ENCODE measurements at places on chromosomes 6 and 20.

- DNase-seq = no peak
These were observed 850 bp upstream of the HECA start for GRCh38 chr6:139134064-139134395.

- no peak for DNase-seq
These were observed 88.2 kb upstream of the FAM83B start for GRCh38 chr6:54758340-54758739.

- no peak for DNase-seq
These were observed 26.0 kb upstream of the SLC22A2 start for GRCh38 chr6:160284575-160284974.

GRCh38 chr6:20893412-20893811 lies 359.2 kb downstream of the CDKAL1 start:
- DNase-seq = no peak

GRCh38 chr20:13941031-13941430 lies 49.4 kb downstream of the SEL1L2 start:
- DNase-seq = no peak

- DNase-seq = no peak
These were observed 163.3 kb downstream of the ARHGAP18 start for GRCh38 chr6:129546702-129547101.

DNA sequence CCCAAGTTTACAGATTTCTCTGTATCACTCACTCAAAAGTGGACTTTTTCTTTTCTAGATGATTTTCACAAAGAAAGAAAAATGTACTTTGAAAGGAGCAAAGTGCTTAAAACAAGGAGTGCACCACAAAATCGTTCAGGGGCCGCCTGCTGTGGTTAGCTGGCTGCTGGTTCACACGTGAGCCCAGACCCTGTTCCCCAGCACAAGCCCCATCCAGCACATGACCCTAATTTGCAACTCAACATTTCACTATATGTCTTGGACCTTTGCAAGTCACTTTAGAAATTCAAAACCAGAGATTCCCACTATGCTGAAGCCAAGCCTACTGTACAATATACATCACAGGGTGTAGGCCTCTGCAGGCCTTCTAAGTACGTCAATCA lies 95.5 kb upstream of the NHSL1 start:
- no peak for DNase-seq

- no peak for DNase-seq
These were observed 301.1 kb downstream of the EYA4 start for GRCh38 chr6:133542056-133542821.

GRCh38 chr6:55397986-55398385 lies 70.7 kb downstream of the GFRAL start:
- no peak for DNase-seq

DNA sequence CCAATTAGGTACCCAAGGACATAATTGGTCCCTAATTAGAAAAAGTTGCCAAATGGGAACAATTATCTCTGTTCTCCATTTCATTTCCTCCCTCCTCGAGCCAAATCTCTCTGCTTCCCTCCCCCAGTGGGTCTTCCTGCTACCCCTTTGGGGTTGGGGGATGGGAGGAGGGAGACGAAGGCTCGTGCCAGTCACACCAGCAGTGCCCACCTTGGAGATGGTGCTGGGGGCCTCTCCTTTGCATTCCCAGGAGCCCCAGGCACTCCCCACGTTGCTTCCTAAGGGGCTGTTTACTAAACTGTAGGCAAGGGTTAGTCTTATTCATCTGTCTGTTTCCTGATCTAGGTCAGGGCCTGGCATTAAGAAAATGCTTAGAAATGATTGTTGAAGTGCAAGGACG lies 33.1 kb downstream of the MDFI start:
- DNase-seq = no peak

DNA sequence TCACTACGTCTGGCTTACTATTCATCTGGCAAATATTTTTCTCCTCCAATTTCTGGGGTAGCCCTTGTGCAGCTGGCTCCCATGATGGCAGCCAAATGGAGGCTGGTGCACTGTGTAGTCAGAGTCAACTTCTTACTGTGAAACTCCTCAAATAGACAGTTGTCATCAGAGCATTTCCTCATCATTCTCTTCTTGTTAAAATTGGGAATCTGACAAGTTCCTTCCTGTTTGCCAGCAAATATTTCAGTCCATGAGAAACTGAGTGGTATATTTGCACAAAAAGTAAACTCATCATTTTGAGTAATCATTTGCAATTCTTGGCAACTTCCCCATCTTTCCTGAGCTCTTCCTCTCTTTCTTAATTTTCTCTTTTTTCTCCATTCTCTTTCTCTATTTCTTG lies 394.9 kb upstream of the RGS17 start:
- no peak for DNase-seq
